ENCODE measurements at places on chromosomes 5 and 9. TPM values are rescaled to one million over a fixed set of nuclear protein-coding genes. Genes with fewer than 3 reads are reported as not detected.

TAF9 gene
- total RNA-seq: 164 TPM

GRCh38 chr5:41793141-41793770, 77.0 kb downstream of the OXCT1 start:
- peak; percentile 44 for DNase-seq

- peak; percentile 24 for DNase-seq
Measured at GRCh38 chr9:21110708-21111576, 30.7 kb downstream of the IFNW1 start.

DNA sequence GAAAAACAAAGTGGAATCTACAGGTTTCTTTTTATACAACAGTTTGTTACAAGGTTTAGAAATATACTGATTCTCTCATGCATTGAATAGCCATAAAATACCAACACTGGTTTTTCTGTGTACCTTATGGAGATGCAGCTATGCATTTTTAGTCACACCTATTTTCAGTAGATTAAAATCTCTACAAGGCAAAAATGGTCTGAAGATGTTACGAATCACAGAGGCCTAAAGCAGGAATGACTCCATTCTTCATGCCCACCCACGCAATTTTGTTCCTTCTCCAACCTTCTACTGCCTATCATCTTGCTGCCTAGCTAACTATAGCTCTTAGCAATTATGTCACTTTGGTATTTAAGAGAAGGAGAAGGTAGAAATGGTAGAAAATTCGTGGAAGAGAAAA, 9.9 kb downstream of the PLK2 start:
- no peak for DNase-seq

- DNase-seq: no peak
Measured at GRCh38 chr9:72627956-72628540, 106.6 kb downstream of the TMC1 start.

DNA sequence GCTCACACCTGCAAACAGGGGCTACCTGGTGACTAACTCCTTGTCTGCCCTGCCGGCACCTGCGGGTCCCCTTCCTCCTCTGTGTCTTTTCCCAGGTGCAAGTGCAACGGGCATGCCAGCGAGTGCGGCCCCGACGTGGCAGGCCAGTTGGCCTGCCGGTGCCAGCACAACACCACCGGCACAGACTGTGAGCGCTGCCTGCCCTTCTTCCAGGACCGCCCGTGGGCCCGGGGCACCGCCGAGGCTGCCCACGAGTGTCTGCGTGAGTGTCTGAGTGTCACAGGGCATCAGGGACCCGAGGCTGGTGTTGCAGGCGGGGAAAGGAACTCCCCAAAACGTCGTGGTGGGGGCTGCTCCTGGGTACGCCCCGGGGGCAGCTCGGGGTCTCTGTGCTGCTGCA, 27.1 kb downstream of the LAMC3 start:
- no peak for DNase-seq

- peak; percentile 27 for DNase-seq
Measured at GRCh38 chr5:42057254-42057690, 132.2 kb downstream of the FBXO4 start.

- DNase-seq: peak; percentile 39
Measured at GRCh38 chr9:98488571-98489312, 220.0 kb downstream of the GABBR2 start.

DBH gene
- total RNA-seq: not detected

FCN2 gene
- not detected for total RNA-seq

DNA sequence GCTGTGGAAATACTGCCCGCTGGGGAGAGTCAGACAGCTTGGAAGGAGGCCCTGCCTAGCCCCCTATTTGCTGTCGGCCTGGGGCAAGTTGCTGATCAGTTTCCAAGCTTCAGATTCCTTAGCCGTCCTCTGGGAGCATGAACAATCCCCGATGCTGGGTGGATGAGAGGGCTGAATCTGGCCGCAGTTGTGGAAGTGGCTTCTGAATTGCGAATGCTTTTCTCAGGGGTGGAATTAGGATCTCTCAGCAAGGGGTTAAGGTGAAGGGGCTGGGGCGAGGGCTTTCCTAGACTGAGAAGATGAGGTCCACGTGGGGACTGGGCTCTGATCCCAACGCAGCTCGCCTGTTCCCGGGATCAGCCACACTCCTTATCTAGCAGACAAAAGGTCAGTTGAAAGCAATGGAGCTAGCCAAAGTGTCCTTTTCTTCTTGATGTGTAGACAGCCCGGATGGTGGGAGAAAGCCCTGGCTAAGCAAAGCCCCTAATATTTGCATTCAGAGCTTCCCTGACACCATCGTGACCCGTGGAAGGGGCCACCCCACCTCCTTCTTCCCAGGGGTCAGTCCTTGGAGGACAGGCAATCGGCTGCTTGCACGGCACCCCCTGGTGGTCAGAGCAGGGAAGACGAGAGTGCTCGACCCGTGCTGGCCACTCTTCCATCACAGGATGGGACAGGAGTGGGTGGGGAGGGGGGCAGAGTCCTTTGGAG, 54.9 kb downstream of the COL15A1 start:
- DNase-seq: peak; percentile 43

SAPCD2 gene
- total RNA-seq: 5.9 TPM

GRCh38 chr5:145968970-145969713, 32.8 kb downstream of the SH3RF2 start:
- no peak for DNase-seq

GRCh38 chr5:169567079-169567478, 16.5 kb upstream of the SPDL1 start:
- peak; percentile 9 for DNase-seq

DNA sequence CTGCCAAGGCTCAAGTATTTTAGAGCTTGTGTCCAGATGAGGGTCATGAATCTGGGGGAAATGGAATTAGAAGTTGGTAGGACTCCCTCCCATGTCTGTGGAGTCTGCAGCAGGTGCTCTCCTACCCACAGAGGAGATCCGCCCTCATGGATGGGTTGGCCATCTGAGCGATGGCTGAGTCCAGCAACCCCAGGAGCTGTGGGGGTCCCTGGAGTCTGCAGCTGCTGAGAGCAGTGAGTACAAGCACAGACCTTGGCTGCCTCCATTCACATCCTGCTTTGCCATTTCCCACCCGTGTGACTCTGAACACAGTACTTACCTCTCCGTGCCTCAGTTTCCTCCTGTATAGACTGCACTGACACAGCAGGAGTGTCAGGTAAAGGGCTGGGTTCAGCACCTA, 25.8 kb upstream of the SYNPO start:
- no peak for DNase-seq

DNA sequence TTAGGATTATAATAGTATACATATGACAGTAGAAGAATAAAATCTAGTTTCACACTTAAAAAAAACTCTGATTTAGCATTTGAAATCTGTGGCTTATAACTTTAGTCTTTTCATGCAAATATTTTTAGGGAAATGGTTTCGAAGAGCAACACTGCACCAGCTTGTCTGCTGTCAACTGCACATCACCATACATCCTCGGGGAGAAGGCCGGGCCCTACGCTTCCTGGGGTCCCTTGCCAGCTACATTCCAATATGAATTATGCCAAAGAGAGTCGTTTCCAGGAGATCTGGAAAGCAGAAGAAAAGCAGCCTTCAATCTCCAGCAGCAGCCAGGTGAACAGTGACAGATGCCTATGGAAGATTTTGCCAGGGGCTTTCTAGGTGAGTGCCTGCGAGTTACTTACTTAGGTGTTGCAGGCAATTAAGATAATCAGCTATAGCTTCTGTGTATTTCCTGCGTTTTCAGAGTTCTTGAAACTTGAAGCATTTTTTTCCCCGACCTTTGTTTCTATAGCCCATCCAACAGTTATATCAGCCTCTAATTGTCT, 166.8 kb downstream of the TRPM3 start:
- no peak for DNase-seq

GRCh38 chr5:179994583-179995323, 76.8 kb downstream of the RNF130 start:
- no peak for DNase-seq

- no peak for DNase-seq
Measured at GRCh38 chr5:77546-77945, 14.4 kb upstream of the PLEKHG4B start.

DNA sequence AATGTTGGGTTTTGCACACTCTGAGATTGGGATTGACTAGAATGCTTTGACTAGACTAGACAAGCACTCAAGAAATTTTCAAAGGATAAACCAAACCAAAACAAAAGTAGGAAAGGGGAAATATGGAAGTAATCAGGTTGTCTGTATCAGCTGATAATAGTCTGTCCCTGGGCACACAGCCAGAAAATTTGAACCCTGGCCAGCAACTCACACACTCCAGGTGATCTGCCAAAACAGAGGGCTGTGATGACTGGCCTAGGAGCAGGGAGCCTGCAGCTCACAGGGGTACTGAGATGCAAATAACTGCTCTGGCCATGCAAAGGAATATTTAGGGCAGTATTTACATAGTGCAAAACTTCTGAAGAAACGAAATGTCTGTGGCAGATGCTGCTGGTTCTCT, 112.3 kb upstream of the SMIM23 start:
- no peak for DNase-seq

- DNase-seq: no peak
Measured at GRCh38 chr5:10448754-10449360, 7.2 kb downstream of the ROPN1L start.

GRCh38 chr9:10863476-10863875, 250.7 kb upstream of the PTPRD start:
- no peak for DNase-seq

DNA sequence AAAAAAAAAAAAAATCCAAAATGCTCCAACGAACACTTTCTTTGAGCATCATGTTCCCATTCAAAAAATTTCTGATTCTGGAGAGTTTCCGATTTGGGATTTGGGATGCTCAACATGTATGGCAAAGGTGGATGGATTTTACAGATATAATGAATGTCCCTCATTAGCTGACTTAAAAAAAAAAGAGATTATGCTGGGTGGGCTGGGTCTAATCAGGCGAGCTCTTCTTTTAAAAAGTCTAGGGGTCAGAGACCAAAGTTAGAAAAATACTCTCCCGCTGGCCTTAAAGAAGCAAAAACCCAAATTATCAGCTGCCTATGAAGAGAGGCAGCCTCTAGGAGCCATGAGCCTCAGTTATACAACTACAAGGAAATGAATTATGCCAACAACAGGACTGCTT, 15.2 kb upstream of the CTNNAL1 start:
- no peak for DNase-seq

TJP2 gene
- total RNA-seq: 8.2 TPM

SPATA31C1 gene
- total RNA-seq: not detected

DNA sequence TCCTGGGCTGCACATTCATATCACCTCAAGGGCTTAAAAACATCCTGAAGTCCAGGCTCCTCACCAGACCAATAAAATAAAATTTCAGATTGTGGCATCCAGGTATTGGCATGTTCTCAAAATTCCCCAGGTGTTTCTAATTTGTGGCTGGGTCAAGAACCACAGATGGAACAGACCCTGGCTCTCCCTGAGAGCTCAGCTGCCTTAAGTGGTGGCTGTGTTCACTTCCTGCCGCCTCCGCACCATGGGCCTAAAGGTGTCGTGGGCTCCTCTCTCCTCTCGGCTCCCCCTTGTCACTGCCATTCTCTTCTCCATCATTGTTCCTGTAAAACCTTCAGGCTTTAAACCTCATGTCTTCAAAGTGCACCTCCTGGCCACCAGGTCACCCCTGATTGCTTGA, 17.8 kb upstream of the CCNJL start:
- no peak for DNase-seq

MSMP gene
- total RNA-seq: not detected

F2RL1 gene
- 59.5 TPM for total RNA-seq

GRCh38 chr5:16508730-16509531, 43.3 kb upstream of the ZNF622 start:
- DNase-seq: no peak

DNA sequence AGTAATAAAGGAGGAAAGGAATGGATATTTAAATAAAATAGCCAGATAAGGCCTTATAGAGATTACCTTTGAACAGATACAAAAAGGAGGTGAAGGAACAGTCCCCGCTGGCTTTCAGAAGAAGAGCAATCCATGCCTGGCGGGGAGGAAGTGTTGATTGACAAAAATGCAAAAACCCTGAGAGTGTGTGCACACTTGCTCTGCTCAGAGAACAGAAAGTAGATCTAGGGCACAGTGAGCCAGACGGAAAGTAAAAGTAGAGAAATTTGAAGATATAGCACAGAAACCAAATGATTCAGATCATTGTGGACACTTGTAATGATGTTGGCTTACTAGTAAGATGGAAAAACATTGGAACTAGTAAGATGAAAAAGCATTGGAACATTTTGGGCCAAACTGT, 720.6 kb downstream of the PTPRD start:
- no peak for DNase-seq

- DNase-seq: no peak
Measured at GRCh38 chr5:80668016-80668969, 13.5 kb upstream of the DHFR start.
